ENCODE measurements at places on chromosomes 11 and 22.

- DNase-seq: no peak
These were observed 71.2 kb downstream of the ADM start for GRCh38 chr11:10376061-10376460.

DNA sequence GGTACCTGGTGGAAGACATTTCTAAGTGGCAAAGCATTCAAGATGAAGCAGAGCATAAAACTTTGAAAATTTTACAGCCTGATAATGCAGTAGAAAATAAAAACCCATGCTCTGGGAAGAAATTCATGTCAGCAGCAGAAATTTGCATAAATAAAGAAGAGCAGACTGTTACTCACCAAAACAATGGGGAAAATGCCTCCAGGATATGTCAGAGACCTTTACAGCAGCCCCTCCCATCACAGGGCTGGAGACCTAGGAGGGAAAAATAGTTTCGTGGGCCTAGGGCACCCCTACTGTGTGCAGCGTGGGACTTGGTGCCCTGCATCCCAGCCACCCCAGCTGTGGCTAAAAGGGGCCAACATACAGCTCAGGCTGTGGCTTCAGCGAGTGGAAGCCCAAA, 5.4 kb upstream of the DKK3 start:
- DNase-seq: no peak

DNA sequence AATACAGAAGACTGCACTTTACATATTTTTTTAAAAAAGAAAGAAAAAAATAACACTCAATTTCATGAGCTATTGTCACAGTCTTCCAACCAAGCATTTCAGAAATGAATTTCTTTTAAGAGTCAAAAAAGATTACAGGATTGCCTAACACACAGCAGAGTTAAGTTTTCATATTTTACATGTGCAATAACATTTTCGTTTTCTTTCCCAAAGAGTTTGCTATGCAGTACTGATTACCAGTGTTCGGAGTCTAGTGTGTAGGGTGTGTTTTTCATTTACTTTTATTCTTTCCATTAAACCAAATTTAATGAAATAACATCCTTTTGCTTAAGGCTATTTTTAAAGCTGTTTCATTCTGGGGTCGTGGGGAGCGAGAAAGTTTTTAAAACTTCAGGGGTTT, 53.2 kb downstream of the MN1 start:
- DNase-seq: no peak

GRCh38 chr11:74730571-74731260, 510 bp downstream of the CHRDL2 start:
- no peak for DNase-seq

DNA sequence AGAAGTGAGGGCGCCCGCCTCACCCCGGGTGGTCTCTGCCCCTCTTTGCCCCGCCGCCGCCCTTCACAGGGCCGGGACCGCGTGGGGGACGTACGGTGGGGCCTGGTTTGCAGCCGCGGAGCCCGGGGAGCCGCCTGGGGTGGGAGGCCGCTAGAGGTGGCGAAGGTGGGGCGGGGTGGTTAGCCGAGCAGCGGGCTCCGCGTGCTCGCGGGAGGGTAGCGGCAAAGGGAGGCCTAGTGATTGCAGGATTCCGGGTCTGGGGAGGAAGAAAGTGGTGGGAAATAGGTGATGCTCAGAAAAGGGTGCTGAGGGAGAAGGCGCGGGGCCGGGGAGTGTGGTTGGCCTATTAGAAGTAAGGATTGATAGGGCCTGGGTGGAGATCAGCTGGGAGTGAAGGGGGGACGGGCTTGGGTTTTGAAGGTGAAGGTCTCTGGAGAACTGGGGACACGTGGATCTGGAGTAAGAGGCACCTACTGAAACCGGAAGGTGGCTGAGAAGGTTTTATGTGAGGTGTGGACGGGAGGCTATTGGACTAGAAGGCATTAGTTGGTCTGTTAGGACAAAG, 571 bp downstream of the FAR1 start:
- peak; percentile 5 for DNase-seq

Data from CD4-positive, alpha-beta T cell treated with Interleukin-6 at 100 ng/mL for 8 hours (primary cell).